ENCODE measurements at places on chromosomes 7 and 10. TPM values are rescaled to one million over a fixed set of nuclear protein-coding genes. Genes with fewer than 3 reads are reported as not detected.

Gene PLAC9
- total RNA-seq: not detected

Gene ANLN
- total RNA-seq: 0.69 TPM

Gene IDI2
- not detected for total RNA-seq

Gene LANCL2
- total RNA-seq: 6.4 TPM

Gene OR2A5
- not detected for total RNA-seq

Gene DDX56
- 113 TPM for total RNA-seq

Gene FAM25A
- not detected for total RNA-seq

Gene SEPTIN7
- 191 TPM for total RNA-seq

DNA sequence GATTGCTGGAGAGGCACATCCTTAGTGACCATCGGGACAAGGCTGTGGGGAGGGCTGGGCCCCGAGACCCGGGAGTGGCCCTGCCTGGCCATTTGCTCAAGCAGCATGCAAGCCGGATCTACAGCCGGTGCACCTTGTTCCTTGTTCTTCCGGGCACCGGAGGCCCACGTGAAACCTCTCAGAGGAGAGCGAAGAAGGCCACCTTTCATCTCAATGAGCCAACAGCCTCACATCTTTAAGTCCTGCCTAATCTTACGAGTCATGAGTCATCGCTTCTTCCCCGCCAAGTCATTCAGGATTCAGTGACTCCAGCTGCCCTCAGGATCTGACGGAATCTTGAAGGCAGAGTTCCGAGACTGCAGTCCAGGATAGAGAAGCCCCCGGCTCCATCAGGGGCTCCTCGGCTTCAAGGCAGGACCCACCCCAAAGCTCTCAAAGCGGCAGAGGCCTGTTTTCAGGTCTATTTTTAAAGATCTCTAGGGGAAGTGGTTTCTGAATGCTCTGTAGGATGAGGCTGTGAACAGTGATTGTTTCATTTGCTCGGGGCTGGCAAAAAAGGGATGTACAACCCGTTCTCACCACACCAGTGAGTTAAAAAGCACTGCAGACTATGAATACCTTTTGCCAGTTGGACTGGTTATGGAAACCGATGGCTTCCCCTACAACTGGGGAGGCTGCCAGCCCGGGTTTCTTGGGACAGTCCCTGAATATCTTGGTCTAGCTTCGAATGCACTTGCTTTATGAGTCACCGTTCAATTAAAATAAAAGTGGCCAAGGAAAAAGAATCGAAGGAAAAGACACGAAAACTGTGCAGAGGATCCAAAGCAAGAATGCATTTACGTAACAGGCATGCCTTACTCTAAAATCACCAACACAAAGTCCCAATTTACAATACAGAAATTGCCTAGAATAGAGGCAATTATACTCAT is 57.2 kb upstream of the ECHDC3 start:
- peak; percentile 78 for DNase-seq
- peak overlapping the region; percentile 91 for H3K27ac ChIP-seq
- no peaks in the 10 kb centered on the region for H3K36me3 ChIP-seq
- peak overlapping the region; percentile 66 for H3K4me3 ChIP-seq

- H3K36me3 ChIP-seq: no peaks in the 10 kb centered on the region
- peaks cover 5% of the 10 kb centered on the region for H3K4me1 ChIP-seq
- no peaks in the 10 kb centered on the region for H3K27me3 ChIP-seq
- DNase-seq: no peak
- no peak overlapping the region for H3K4me3 ChIP-seq
Observed at GRCh38 chr7:2651336-2651735, 19.6 kb downstream of the TTYH3 start.

DNA sequence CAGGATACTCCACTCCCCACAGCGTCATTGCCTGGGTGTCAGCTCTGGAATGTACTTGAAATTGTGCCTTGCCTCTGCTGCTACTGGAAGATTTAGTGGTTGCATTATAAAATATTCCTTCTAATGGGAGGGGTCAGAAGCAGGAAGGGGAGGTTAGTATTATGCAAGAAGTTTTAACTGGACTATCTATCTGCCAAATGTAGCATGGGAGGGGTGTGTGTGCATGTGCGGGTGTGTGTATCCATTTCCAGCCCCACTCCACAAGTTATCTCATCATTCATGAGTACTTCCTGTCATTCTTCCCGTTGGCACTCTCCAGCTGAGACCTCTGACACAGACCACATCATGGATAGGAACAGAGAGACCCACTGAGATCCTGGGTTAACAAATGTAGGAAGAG is 13.4 kb downstream of the MBL2 start:
- H3K4me1 ChIP-seq: no peaks in the 10 kb centered on the region
- H3K27ac ChIP-seq: no peak overlapping the region
- no peaks in the 10 kb centered on the region for H3K36me3 ChIP-seq

DNA sequence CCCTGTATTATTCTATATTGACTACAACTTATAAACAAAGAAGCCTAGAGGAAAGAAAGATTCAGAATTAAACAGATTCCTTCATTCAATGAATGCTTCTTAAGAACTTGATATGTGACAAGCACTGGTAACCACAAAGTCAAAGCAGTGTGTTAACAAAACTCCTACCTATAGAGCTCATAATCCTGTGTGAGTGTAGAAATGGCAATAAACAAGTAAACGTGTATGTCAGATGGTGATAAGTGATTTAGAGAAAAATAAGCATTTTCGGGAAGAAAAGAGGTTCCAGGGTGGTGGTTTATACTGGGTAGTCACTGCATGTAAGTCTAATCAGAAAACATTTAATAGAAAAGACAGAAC is 141.3 kb downstream of the JMJD1C start:
- no peak overlapping the region for H3K27ac ChIP-seq
- no peak overlapping the region for H3K4me3 ChIP-seq
- no peak for DNase-seq
- no peaks in the 10 kb centered on the region for H3K36me3 ChIP-seq
- H3K4me1 ChIP-seq: peaks cover 3% of the 10 kb centered on the region

GRCh38 chr7:40133561-40134427 is 628 bp downstream of the MPLKIP start:
- peak overlapping the region; percentile 84 for H3K27ac ChIP-seq
- peak overlapping the region; percentile 94 for H3K4me3 ChIP-seq
- peaks cover 22% of the 10 kb centered on the region for H3K4me1 ChIP-seq
- no peak for DNase-seq
- H3K36me3 ChIP-seq: no peaks in the 10 kb centered on the region

- peaks cover 15% of the 10 kb centered on the region for H3K4me1 ChIP-seq
- no peak overlapping the region for H3K27ac ChIP-seq
- H3K36me3 ChIP-seq: no peaks in the 10 kb centered on the region
- DNase-seq: no peak
- no peak overlapping the region for H3K4me3 ChIP-seq
- H3K27me3 ChIP-seq: peaks cover 3% of the 10 kb centered on the region
Observed at GRCh38 chr10:47288236-47288635, 11.8 kb upstream of the GDF10 start.

DNA sequence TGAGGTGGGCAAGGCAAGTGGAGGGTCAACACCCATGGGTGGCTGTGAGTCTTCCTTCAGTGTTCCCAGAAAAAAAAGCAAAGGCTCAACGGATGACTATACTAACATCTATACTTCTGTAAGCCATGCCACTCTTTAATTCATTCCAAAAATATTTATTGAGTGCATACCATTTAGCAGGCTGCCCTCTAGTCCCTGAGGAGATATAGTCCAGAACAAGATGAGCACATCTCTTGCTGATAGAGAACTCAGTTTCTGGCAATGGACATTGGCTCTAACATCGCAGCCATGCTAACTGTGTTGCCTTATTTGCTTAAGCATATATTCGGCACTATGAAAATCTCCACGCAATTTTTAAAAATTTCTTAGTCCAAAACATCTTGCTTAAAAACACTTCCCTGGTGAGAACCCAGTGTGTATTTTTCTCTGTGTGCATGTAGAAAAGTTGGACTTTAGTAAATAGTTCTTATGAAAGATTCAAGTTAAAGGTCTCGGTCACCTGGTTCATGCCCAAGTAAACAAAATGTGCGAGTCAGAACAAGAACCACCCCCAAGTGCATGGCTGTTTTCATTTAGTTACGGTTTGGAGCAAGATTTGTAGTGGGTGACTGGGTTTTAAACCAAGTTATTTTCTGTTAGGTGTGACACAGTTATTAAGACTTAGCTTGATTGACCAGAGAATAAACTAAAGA is 69.8 kb downstream of the MET start:
- no peak for DNase-seq
- H3K27me3 ChIP-seq: peaks cover 14% of the 10 kb centered on the region
- no peak overlapping the region for H3K4me3 ChIP-seq
- H3K4me1 ChIP-seq: no peaks in the 10 kb centered on the region
- H3K27ac ChIP-seq: no peak overlapping the region

- no peak for DNase-seq
- H3K36me3 ChIP-seq: no peaks in the 10 kb centered on the region
- no peak overlapping the region for H3K27ac ChIP-seq
- peaks cover 23% of the 10 kb centered on the region for H3K27me3 ChIP-seq
Observed at GRCh38 chr7:157537056-157537455, 200.3 kb downstream of the DNAJB6 start.

GRCh38 chr10:62384447-62385081 is 10.4 kb downstream of the ZNF365 start:
- peaks cover 3% of the 10 kb centered on the region for H3K4me1 ChIP-seq
- no peak overlapping the region for H3K4me3 ChIP-seq
- H3K27me3 ChIP-seq: no peaks in the 10 kb centered on the region

- no peaks in the 10 kb centered on the region for H3K27me3 ChIP-seq
- H3K36me3 ChIP-seq: peaks cover 6% of the 10 kb centered on the region
- H3K4me1 ChIP-seq: no peaks in the 10 kb centered on the region
- H3K4me3 ChIP-seq: no peak overlapping the region
- no peak for DNase-seq
Observed at GRCh38 chr10:102347236-102347828, 48.2 kb upstream of the NFKB2 start.

DNA sequence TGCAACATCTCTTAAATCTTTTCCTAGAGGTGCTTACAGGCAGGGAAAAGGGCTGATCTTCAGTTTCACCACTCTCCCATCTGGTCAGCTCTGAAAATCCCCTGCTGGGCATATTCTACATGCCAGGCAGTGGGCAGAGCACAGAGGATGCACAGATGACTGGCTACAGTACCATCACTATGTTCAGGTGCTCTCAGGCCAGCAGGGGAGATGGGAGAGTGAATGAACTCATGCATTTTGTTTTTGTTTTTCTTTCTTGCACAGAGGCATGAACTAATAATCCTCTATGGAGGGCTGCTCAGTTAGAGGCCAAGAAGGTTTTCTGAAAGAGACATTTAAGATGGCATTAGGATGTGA is 19.3 kb downstream of the ELMO1 start:
- no peak for DNase-seq
- peaks cover 19% of the 10 kb centered on the region for H3K4me1 ChIP-seq
- H3K27ac ChIP-seq: no peak overlapping the region
- no peak overlapping the region for H3K4me3 ChIP-seq
- H3K27me3 ChIP-seq: no peaks in the 10 kb centered on the region

DNA sequence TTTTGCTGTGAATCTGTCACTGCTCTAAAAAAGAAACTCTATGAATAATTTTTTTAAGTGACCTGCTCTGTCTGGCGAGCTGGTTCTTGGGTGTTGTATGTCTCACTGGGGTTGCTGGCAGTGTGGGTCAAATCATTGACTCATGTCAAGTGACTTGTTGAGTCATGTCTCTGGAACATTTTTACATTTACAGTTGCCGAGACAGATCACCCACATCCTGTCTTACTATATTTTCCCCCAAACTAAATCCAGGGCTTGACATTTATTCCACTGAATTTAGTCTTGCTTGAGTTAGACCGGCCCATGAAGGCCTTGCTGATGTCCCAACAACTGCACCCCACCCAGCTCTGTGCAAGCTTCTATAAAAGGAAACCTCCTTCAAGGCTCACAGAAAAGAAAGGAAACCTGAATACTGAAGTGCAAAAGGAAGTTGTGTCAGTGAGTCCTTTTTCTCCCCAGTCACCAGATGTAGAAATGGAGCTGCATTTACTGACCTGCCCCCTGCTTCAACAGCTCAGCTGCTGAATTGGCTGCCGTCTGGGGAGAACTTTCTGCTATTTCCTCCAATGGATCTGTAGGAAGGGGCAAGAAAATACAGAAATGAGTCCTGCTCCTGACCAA is 290.3 kb downstream of the TNS3 start:
- no peak overlapping the region for H3K4me3 ChIP-seq
- H3K27ac ChIP-seq: no peak overlapping the region
- H3K27me3 ChIP-seq: no peaks in the 10 kb centered on the region
- no peaks in the 10 kb centered on the region for H3K36me3 ChIP-seq
- no peak for DNase-seq

DNA sequence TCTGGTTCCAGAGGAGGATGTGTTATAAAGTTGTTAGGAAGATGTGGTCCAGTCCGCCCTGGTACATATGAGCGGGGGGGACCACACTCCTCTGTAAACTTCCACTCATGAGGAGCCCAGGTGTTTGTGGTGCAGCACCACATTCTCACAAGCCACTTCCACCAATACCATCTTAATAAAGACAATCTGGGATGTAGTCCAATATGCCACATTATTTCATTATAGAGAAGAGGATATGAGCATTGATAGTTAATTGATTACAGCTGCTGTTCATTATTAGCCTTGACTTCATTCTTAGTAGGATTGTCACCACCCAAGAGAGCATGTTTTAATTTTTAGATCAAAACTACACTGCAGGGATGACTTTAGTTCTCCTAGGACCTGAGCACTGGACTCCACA is 40.5 kb downstream of the ERCC6 start:
- no peaks in the 10 kb centered on the region for H3K4me1 ChIP-seq
- no peaks in the 10 kb centered on the region for H3K27me3 ChIP-seq
- no peak for DNase-seq
- no peak overlapping the region for H3K27ac ChIP-seq
- H3K36me3 ChIP-seq: peaks cover 6% of the 10 kb centered on the region

GRCh38 chr10:75211007-75211691 is 553 bp downstream of the VDAC2 start:
- peaks cover 37% of the 10 kb centered on the region for H3K36me3 ChIP-seq
- peak overlapping the region; percentile 94 for H3K4me3 ChIP-seq
- no peaks in the 10 kb centered on the region for H3K27me3 ChIP-seq

GRCh38 chr10:29379208-29379607 is 90.3 kb downstream of the LYZL1 start:
- no peaks in the 10 kb centered on the region for H3K36me3 ChIP-seq
- H3K4me1 ChIP-seq: peaks cover 4% of the 10 kb centered on the region
- H3K4me3 ChIP-seq: no peak overlapping the region

DNA sequence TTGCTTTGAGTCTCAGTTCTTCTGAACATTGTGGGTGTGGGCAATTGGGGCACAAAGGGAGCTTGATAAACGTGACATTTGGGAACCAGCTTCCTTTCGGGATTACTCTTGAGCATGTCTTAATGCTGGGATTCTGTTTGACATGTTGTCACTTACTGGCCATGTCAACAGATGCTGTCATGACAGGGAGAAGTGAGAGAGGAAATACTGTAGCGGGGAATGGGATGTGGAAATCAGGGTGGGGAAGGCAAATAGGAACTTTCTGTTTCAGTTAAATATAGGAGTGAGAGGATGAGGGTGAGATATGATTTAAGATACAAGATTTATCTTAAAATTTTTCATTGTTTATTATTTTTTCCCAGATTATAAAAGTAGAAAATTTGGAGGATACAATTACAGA is 83.9 kb downstream of the SEC23IP start:
- peaks cover 28% of the 10 kb centered on the region for H3K27me3 ChIP-seq
- H3K4me1 ChIP-seq: no peaks in the 10 kb centered on the region
- no peak for DNase-seq
- no peak overlapping the region for H3K4me3 ChIP-seq
